ENCODE measurements at places on chromosomes 2 and 18.
A peak's percentile ranks its signal among the peaks of the same experiment; 100 is the strongest.

GRCh38 chr18:23340661-23341060 lies 112.4 kb upstream of the RIOK3 start:
- DNase-seq: no peak

DNA sequence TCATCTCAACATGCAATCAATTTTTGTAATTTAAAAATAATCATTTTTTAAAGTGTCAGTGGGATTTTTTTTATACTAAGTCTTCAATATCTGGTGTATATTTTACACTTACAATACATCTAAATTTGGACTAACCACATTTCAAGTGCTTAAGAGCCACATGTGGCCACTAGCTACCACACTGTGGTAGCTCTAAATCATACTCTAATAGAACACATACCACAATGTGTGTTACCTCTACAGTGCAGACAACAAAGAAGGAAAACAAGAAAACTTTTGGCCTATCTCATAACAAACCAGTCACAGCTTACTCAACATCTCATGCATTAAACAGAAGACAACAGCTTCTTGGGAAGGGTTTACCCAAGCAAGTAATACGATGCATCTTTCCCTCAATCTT lies 24.5 kb downstream of the PIAS2 start:
- DNase-seq: no peak

- DNase-seq: no peak
Observed at GRCh38 chr2:176110415-176111308, 3.6 kb downstream of the HOXD11 start.

DNA sequence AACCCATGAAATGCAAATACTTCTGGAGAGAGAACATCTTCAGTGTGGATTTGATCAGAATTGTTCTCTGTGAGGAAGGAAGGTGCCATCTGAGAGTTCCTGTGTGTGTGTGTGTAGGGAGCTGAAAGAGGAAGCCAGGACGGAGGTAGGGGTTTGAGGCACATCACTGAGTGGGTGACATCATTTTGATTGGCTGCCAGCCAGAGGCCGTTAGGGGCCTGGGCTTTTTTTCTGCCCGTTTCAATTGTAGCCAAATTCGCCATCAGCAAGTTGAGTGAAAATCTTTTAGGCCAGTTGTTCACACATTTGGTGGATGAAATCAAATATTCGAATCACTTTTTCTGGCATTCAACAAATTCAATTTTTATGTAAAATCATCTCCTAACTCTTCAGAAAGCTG lies 48.9 kb downstream of the TSN start:
- no peak for DNase-seq

DNA sequence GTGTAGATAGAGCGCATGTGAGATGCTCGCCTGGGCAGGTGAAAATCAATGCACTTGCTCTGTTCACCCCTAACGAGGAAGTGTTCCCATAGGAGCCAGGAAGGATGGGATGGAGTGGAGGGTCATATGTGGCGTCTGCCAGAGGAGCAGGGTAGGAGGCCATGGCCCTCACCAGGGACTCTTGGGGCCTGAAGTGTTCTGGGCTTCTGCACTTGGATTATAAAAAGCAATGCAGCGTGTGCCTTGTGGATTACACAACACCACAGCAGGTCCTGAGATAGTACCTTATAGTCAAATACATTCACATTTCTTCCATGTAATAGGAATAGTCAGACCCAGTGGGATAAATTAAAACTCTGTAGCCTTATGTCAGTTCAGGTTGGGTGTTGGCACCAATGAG lies 100.1 kb downstream of the CABLES1 start:
- no peak for DNase-seq

- DNase-seq: no peak
Observed at GRCh38 chr2:241751152-241751551, 16.7 kb downstream of the D2HGDH start.

GRCh38 chr2:19119326-19120001 lies 239.0 kb downstream of the OSR1 start:
- no peak for DNase-seq

DNA sequence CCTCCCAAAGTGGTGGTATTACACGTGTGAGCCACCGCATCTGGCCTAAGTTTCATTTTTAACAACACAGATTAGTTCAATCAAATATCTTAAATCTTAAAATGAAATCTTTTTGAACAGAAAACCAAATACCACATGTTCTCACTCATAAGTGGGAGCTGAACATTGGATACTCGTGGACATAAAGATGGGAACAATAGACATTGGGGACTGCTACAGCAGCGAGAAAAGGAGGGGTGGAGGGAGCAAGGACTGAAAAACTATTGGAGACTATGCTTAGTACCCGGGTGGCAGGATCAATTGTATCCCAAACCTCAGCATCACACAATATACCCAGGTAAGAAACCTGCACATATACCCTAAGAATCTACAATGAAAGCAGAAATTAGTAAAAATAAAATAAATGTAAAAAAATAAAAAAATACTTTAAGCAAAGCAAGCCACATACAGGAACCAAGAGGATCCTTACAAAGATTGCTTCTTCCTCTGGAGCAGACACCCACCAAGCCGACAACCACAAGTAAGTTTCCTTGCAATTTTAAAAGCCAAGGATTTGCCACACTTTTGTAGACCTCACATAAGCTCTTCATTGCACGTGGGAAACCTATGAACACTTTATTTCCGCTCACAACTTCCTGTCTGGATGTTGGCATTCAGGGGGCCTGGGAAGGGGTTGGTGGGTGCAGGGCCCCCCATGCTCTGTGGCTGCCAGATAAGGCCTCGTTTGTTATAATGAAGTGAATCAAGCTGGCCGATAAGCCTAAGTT lies 147.9 kb downstream of the MYCN start:
- no peak for DNase-seq

DNA sequence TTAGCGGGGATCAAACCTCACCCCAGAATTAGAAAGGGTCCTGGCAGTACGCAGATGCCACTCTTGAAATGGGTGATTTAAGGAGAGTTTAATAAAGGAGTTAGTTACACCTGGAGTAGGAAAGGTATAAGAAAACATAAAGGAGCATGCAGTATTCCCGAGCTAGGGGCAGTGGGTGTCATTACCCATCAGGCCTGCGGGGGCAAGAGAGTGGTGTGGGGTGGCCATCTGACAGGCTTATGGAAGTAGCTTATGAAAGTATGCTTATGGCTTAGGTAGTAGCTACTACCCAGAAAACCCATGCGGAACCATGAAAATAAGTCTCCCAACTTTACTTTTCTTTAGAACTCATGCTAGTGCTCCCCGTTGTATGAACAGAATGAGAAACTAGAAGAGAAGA lies 568.9 kb upstream of the ACVR2A start:
- peak; percentile 21 for DNase-seq

DNA sequence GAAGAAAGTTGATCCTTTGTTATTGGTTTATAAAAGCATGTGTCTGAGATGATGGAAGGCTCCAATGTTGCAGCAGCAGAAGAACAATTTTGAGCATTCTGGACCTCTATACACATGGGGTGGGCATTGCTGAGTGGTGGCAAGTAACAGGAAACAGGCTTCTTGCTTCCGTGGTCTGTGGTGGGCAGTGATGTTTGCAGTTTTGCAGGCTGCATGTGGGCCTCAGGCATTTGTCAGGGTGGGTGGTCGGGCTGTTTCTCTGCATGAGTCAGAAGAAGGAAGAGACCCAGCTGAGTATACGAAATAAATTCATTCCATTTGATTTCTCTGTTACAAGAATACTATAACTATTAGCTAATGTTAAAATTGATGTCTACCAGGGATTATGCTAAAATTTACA lies 239.5 kb upstream of the COL3A1 start:
- DNase-seq: no peak

GRCh38 chr2:134020608-134021007 lies 233.3 kb upstream of the MGAT5 start:
- no peak for DNase-seq

GRCh38 chr2:121595012-121595891 lies 54.0 kb downstream of the CLASP1 start:
- DNase-seq: no peak

DNA sequence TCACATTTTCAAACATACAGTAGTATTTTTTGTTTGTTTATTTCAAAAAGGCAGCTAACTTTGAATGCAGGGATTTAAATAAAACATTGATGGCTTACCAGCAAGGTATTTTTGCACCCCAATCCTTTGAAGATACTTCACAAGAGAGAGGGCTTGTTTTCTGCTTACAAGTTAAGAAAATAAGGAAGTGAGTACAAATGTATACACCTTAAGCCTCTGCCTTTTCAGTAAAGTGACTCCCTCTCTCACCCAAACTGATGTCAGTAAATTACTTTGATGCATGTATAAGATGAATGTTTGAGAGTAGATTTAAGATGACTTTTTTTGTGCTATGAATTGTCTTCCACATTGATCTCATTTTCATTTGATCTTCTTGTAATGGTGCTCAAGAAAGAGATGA lies 820.0 kb downstream of the CPS1 start:
- no peak for DNase-seq

DNA sequence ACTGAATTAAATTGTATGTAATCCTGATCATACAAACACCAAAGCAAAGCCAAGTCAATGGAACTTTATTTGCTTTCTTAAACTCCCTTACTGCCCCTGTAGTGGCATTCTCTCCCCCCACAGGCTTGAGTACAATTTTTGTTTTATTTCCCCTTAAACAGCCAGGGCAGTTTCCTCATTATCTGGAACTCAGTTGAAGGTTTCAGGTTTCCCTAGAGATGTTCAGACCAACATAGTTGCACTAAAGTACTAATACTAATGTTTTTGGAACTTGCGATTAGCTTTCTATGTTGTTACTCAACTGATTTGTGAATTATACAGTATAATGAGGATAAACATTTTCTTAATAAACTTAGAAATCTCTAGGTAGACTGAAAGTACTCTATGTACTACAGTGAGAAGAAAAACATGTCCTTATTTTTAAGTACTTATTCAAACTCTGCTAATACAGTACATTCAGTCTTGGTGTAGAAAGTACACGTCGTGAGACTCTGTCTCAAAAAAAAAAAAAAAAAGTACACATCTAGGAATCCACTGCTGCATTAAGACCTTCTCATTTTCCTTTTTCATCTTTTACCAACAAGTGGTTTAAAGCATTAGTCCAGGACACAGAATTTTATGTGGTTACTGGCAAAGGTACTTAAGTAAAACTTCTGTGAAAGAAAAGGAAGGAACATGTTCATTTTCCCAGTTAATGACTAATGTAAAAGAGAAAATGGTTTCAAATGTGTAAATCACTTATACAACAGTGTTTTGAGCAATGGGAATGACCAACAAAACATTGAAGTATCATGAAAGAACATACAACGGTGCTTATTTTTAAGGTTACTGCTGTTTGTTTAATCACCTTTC lies 209.5 kb upstream of the SMAD7 start:
- DNase-seq: no peak

GRCh38 chr2:130846686-130847375 lies 10.1 kb downstream of the ARHGEF4 start:
- DNase-seq: no peak

DNA sequence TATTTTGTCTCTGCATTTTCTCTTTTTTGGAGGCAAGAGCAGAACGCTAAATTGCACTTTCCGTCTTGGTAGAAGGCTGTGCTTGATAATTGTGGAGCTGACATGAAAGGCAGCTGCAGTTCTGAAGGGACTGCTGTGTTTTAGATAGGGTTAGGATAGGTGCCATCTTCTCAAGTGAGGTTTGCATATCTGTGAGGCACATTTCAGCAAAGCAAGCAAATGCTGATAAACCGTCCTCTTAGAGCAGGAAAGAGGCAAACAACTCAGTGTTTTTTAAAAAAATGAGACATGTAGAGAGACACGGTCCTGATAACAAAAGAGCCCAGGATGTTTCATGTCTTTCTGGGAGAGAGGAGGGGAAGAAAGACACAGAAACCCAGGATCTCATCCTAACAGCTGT lies 217.7 kb downstream of the SOCS6 start:
- no peak for DNase-seq

GRCh38 chr2:239194731-239195317 lies 206.0 kb downstream of the HDAC4 start:
- no peak for DNase-seq

DNA sequence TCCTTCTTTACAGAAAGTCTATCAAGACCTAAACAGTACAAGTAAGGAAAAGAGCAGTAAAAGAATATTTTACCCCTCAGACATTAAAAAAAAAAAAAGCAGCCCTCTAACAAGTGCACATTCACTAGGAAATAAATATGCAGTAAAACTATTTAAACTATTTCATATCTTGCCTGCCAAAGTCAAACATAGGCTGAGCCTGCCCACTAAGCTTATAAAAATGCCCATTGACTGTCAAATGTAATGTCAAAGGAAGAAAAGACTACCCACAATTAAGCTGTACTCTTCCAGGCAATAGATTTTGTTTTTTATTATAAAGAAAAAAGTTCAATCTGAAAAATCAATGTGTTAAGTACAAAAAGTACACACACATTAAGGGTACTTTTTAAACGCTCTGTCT lies 11.8 kb downstream of the ALS2 start:
- no peak for DNase-seq

DNA sequence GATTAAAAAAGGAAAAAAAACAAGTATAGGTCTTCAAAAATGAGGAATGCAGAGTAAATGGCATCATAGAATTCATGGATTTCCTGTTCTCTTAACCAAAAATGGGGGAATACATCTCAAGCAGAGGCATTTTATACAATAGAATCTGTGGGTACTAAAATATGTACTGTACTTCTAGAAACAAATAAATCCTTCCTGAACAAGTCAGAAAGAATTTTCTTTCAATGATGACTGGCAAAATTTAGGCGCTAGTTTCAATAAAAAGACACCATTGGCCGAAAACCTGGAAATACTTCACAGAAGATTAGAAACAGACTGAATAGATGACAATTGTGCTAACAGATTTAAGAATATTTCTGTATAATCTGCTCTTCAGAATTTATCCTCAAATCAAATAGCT lies 15.1 kb downstream of the TRAK2 start:
- no peak for DNase-seq

GRCh38 chr2:239288951-239289511 lies 111.8 kb downstream of the HDAC4 start:
- DNase-seq: no peak

- DNase-seq: no peak
Observed at GRCh38 chr2:48906633-48907032, 151.1 kb upstream of the LHCGR start.

DNA sequence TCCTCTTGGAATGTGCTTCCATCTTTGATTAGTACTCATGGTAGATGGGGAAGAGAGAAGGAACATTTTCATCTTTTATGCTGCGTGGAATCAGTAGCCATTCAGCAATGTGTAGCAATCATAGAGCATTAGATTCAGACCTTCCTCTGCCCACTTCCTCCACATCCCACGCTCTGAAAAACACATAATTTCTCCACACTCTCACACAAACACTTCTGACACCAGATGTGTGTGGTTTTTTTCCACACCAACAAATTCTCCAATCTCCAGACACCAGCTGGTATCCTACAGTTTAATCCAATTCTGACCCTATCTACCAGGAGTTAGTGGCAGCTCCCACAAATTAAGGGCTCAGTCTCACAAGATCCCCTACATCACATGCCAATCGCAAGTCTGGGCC lies 103.3 kb downstream of the AOX1 start:
- DNase-seq: no peak

All from HCT116 (cell line).